GOT3 (cell line): ENCODE measurements at places on chromosomes 5 and 9.

GRCh38 chr9:79768194-79768593 lies 196.4 kb downstream of the TLE4 start:
- DNase-seq = no peak

- DNase-seq = no peak
These were observed 2.1 kb downstream of the MXD3 start for GRCh38 chr5:177309351-177310191.

DNA sequence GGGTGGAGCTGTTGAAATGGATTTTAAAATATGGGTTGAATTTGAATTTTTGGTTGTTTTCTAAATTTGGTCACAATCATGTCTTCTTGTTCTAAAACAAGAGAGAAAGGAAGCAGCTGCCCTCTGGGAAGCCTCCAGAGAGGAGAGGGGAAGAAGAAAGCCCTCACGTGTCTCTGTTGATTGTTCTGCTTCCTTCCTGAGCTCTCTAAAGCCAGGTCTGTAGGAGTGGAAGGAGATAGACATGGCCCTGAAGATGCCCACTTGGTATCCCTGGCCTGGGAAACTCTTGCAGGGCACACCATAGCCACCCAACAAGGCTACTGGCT lies 59.6 kb downstream of the GALNT12 start:
- DNase-seq = no peak

- no peak for DNase-seq
These were observed 71.8 kb upstream of the LRRC70 start for GRCh38 chr5:62506659-62507460.

DNA sequence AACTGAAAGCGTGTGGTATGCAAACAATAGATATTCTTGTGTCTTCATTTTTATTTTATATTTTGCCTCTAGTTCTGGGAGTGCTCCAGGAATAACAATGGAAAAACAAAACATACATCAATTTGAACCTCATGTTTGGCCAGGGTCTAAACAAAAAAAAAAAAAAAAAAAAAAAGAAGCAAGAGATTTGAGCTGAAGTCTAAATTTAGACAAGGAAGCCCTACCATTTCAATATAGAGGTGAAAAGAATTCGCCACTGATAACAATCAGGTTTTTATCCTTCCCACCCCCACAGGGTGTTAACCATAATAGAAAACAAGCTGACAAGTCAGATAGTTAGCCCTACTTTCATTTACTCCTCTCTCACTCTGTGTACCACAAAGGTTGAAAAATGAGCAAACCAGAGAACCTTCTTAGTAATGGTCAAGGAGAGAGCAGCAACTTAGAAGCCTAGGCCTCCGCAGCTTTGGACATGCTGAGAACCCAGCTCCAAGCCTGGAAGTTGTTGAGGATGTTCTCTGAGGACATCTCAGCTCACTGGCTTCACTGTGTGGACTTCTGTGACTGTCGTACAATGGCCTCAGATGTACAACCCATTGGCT lies 118.2 kb upstream of the HMHB1 start:
- no peak for DNase-seq

DNA sequence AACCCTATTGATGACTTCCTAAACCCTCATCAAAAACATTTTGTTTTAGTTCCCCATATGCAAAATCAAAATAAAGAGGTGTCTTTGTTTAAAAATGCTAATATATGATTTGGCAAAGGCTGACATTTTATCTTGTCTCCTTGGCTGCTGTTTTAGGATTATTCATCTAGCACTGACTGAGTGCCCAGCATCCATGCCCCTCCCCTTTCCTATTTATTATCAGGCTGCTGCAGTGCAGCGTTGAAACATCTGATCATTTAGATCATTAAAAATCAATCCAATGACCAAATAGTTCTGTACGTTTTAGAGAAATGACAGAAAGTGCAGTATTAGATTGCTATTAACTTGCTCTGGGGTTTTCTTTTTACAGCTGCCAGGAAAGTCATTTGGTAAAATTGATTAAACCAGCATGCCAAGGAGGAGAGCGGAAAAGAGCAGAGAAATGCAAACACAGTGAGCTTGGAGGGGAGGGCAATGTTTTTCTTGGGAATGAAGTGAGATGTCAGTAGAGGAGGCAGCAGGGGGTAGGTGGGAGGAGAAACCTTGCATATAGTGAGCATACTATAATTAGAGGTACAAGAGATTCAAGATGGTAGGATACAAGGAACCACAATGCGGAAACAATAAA lies 286.3 kb downstream of the PDE4D start:
- no peak for DNase-seq

GRCh38 chr5:33409435-33410170 lies 31.2 kb upstream of the TARS1 start:
- no peak for DNase-seq

DNA sequence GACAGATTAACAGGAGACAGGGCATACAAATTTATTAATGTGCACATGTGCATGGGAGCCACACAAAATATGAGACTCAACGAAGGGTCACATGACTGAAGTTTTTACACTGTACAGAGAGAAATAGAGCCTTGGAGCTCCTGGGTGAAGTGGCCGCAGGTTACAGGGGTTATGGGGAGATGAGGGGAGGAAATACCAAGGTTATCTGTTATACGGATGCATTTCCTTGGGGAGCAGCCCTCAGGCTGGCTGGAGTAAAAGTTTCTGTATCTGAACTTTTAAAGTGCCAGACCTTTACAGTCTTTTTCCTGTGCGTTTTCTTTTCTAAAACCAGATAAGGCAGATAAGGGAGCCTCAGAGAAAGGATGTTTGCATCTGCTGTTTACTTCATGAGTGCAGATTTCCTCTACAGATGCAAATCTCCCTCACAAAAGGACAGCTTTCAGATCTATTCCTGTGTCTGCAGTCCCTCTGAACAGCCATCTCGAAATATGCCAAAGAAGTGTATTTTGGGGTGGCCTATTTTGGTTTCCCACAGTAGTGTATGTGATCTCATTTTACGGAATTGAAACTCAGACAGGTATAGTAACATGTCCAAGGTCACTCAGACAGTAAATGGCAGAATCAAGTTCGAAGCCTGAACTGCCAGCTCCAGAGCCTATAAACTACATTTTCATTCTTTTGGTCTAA lies 139.3 kb upstream of the FBXL17 start:
- DNase-seq = no peak

DNA sequence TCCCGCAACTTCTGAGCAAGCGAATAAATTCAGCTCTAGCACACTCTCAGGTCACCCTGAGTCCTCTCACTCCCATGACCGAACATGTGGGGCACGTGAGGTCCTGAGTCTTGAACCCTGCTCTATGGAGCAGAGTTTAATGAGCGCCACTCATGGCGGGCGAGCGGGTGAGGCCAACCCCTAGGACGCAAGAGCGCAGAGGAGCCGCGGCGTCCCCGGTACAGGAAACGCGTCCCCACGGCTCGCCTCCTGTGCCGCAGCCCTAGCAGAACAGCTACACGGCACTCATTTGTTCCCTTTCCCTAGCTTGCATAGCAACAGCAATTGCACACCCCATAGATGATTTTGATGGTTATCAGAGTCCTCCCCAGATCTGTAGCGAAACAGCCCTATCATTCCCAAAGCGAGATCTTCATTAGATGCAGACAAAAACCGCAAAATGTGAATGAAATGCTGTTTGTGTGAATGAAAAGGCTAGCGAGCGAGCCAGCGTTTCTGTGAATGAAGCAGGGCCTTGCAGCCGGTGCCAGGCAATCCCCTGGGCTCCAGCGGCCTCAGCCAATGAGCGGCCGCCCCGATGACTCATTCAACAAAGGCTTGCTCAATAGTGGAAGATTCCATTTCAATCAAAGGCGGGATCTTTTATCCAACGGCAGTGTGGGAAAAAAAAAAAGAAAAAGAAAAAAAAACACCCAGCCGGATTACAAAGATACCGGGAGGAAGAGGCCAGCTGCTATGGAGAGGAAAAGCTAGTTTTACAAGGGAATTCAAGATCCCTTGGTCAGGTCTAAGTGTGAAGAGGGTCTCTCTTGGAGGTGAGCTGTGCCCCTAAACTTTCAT lies 1.5 kb upstream of the SHC3 start:
- DNase-seq = peak; percentile 66

DNA sequence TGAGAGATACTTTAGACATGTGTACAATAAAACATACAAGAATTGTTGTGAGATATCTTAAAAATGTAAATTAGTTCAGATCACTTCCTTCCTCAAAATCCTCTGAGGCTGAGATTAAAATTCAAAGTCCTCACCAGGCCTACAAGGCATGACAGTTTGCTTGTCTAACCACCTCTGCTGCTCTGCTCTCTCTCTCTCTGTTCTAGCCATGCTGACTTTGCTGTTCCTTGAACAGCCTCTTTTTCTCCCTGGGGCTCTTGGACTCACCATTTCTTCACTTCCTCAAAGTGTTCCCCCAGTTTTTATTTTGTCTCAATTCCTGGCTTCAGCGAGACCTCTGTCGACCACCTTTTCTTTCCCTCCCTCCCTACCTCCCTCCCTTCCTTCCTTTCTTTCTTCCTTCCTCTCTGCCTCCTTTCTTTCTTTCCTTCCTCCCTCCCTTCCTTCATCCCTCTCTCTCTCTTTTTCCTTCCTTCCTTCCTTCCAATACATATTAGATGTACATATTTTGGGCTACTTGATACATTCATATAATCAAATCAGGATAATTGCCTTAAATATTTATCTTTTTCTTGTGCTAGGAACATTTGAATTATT lies 27.0 kb downstream of the CATSPER3 start:
- DNase-seq = no peak
